ENCODE measurements at places on chromosomes 1 and 21.

DNA sequence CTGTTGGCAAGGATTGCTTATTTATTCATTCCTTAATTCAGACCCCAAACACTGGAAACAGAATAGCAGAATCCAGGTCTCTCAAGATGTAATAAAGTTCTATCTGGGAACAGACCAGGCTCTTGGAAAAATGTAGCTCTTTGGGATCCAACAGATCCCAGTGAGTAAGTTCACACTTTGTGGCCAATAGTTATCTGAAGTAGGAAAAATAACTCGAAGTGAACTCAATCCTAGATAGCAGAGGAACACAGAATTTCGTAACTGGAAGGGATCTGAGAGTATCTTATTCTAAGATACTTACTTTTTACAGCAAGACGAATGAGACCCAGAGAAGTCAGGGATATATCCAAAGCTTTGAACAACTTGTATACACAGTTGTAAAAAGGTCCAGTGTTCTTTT, 150.7 kb upstream of the CD34 start:
- DNase-seq = no peak

DNA sequence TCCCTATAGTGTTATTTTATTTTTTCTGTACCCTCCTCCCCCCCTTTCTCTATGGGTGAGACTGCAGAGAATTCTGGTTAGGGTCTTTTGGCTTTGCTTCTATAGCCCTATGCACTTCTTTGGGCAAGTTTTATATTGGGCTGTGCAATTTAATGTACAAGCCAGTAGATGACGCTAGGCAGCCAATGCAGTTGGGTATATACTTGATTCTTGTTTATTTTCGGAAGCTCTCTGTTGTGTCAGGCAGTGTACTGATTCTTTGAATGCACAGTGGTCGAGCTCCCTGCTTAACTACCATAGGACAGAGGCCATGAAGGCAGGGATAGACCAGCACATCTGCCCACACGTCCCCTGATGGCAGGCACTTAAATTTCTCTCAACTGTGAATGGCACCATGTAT, 34.1 kb upstream of the GPR52 start:
- no peak for DNase-seq

GRCh38 chr21:17784180-17784598, 35.0 kb downstream of the C21orf91 start:
- DNase-seq = no peak

GRCh38 chr1:35807614-35808449, at the start of gene AGO4:
Gene AGO4 (plus strand): TSS chr1:35808016. CDS start chr1:35808417, 401 bp downstream.
- peak; percentile 32 for DNase-seq

DNA sequence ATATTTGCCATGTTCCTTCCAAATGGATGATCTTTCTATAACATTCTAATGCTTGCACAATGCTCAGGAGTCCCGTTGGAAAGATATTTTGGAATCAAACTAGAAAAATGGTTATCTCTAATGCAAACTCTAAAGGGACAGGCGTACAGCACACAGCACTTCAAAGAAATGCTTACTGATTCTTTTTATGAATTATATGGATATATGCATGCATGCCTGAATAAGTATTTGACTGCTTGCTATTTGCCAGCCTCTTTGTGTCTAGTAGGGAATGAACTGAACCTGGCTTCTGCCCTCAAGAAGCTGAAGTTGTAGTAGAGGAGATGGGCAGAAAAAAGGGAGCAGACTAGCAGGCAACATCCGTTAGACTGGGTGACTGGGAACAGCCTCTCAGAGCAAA, 48.1 kb downstream of the PCSK9 start:
- DNase-seq = no peak

DNA sequence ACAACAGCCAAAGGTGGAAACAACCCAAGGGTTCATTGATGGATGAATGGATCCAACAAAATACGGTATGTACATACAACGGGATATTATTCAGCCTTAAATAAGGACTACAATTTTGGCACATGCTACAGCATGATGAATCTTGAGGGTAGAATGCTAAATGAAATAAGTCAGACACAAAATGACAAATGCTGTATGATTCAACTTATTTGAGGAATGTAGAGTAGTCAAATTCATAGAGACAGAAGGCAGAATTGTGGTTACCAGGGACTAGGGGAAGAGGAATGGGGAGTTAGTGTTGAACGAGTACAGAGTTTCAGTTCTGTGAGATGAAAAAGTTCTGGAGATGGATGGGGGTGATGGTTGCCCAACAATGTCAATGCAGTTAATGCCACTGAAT, 118.0 kb upstream of the PAXBP1 start:
- DNase-seq = no peak

GRCh38 chr1:14598007-14598497, 433 bp upstream of the KAZN start:
- no peak for DNase-seq

- DNase-seq = peak; percentile 53
Measured at GRCh38 chr1:11761988-11762406, at the start of gene C1orf167. Gene C1orf167 (plus strand): TSS chr1:11762193. CDS start chr1:11764401, 2,208 bp downstream.

GRCh38 chr1:38611664-38612211, 247.8 kb downstream of the RRAGC start:
- DNase-seq = no peak

- peak; percentile 14 for DNase-seq
Measured at GRCh38 chr1:247487057-247487456, 29.2 kb upstream of the OR2B11 start.

- DNase-seq = no peak
Measured at GRCh38 chr1:118961156-118961555, 27.0 kb downstream of the TBX15 start.

DNA sequence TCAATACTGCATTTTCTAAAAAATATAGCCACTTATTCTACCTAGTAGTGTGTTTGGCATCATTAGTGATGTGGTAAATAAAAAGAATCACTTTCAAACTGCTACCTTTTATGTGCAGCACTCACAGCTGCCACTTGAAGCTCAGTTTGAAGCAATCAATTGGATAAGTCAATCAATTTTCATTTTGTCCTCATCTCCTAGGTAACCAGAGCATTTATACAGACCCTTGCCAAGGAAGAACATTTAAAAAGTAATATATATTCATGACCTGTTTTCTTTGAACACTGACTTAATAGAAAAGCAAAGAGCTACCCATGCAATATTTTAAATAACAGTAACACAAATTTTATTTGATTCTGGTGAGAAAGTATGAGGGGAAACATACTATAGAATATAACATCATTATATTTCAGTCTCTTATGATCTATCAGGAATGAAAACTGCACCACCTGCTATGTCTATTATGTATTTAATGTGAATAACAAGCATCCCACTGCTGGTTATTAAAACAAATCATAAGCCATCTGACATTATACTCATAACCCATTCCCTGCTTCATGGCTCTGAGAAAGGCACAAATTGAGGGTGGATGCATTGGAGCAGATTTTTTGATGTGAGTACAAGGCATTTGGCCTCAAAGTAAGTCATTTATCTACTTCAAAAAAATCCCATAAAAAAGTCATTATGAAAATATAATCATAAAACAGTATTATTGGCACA, 168.4 kb upstream of the C21orf91 start:
- DNase-seq = no peak

GRCh38 chr1:239899747-239900146, 191.9 kb upstream of the FMN2 start:
- no peak for DNase-seq

DNA sequence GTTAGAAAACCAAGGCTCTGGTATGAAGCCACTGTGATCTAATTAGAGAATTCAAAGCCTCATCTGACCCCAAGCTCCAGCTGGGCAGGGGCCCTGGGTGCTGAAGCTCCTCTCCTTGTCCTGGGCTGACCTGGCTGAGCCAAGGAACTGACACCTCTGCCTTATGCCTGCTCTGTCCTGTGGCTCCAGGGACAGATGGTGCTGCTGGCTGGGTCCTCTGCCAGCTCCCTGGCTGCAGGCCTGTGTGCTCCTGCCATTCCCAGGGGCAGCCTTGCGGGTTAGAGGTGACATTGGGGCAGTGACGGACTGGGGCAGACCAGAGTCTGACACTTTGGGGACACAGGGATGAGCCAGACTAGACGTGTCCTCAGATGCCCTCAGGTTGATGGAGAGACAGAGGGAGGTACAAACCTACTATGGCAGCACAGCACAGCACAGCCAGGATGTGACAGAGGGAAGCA, 11.8 kb downstream of the ACOT11 start:
- DNase-seq = no peak

DNA sequence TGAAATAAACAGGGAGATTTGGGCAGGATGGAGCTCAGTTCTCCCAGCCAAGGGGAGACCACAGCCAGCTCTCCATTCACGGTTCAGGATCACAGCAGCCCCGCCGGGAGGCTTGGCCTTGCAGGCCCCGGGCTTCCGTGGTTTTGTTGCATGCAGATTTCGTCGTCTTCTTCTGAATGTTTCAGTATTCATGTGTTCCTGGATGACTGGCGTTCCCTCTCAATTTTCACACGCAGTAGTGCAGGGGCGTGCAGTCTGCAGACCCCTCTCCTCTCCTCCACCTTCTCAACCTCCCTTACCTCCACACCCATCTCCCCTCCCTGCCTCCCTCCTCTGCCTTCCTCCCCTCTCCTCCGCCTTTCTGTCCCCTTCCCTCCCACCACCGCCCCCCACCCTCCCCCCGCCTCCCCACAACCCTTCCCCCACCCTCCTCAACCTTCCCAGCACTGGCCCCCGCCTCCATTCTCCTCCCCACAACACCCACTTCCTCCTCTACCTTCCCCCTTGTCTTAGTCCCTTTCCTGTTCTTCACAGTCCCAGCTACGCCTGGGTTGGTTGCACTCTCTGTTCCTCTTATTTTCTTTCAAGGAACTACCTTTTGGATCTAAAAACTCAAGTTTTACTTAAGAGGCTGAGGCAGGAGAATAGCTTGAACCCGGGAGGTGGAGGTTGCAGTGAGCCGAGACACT, 8.4 kb upstream of the SLC19A1 start:
- peak; percentile 79 for DNase-seq

- no peak for DNase-seq
Measured at GRCh38 chr1:11807133-11807532, 1.1 kb downstream of the CLCN6 start.

DNA sequence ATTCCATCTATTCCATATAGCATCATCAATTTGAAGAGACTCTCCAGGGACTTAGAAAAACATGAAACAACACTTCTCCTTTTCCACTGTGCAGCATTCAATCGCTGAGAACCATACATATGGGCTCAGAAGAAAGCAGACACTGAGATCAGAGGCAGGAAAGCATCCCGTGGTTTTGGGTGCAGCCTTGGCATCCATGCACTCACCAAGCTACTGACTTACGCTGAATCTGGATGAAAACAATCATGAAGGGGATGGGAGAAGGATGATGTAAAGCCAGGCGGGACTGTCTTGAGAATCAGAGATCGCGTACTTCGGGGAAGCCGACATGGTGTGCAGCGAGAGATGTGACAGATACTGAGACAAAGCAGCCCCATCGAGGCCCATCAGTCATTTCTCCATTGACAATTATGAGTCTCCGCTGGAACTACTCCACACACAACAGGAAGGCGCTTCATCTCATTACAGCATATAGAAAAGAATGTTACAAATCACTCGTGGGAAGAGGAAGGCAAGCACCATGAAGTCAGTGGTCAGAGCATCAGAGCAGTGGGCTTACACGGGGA, 2.3 kb upstream of the TIAM1 start:
- peak; percentile 33 for DNase-seq

GRCh38 chr1:20439282-20439681, 46.7 kb downstream of the CAMK2N1 start:
- DNase-seq = no peak

GRCh38 chr1:76294482-76295194, 220.1 kb downstream of the ST6GALNAC3 start:
- DNase-seq = no peak

DNA sequence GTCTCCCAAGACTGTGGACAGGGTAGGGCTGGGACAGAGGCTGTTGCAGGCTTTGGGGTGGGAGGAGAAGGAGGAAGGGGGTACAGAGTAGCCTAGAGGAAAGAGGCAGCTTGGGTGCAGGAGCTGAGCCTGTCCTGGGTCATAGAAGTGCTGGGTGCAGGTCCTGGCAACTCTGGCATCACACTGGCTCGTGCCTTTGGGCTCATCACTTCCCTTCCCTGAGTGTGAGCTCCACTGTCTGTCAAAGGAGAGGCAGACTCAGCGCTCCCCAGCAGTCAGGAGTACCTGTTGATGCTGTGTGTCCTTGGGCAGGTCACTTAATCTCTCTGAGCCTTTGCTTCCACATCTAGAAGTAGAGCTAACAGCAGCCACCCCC, 157.1 kb downstream of the PTPRU start:
- DNase-seq = no peak

DNA sequence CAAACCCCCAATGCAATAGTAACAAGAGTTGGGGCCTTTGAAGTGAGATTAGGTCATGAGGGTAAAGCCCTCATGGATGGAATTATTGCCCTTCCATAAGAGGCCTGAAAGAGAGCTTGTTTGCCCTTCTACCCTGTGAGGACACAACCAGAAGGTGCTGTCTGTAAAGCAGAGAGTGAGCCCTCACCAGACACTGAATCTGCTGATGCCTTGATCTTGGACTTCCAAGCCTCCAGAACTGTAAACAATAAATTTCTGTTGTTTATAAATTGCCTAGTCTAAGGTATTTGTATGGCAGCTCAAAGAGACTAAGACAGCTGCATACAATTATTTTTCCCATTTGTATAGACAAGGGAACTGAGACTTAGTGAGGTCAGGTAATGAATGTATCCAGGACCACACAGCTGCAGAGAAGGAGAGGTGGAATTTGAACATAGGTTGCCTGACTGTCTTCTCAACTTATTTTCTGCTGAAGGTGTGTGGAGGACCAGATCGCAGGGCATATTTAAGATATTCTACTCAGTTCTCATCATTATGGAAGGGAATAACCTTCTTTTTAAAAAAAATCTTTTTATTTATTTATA, 18.7 kb downstream of the IL23R start:
- no peak for DNase-seq

DNA sequence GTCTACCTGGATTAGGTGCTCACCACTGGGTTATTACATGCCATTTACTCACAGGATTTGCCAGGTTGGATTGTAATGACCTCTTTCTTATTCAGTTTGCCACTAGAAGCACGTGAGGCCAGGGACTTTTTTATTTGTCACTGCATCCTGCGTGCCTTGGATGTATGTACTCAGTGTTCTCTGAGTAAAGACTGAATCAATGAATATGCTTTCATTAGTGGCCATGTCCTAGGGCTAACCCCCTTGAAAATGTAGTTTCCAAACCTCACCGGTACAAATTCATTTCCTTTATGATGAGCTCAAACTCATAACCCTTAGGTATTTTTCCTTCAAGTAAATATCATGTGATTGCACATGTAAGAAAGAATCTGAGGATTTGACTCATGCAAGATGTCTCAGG, 1.3 kb upstream of the ZP4 start:
- no peak for DNase-seq

GRCh38 chr1:240342251-240342625, 250.6 kb downstream of the FMN2 start:
- no peak for DNase-seq

DNA sequence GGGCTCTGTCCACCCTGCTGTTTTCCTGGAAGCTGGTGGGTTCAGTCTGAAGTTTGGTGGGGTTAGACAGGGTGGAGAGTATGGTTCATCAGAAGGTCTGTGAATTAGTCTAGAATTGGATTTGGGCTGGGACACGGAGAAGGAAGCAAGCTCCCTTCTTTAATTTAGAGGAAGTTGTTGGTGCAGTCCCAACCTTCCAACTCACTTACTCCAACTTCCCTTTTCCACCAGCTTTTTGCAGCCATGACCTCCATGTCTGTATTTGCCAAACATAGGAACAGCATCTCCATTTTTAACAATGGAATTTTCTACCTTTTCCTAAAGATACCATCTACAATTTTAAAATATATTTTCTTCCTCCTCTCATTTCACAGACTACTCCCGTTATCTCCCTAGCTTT, 28.5 kb upstream of the PRELP start:
- no peak for DNase-seq
